ENCODE measurements at places on chromosomes 2 and 18.

DNA sequence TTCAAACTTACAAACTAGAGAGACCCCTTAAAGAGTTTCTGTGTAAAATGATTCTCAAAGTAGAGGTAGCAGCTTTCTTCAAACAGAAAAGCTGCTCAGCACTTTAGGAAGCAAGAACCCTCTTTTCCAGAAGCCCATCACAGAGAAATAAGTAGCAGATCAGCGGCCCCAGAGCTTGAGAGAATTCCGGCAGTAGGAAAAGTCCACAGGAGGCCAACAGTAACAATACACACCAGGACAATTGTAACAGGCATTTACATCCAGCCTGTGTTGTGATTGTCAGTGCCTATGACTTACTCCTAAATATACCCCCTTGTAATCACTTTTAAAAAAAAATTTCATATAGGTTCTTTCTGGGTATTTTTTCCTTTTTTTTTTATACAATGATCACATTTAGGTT lies 161.4 kb upstream of the ACVR2A start:
- DNase-seq = no peak

DNA sequence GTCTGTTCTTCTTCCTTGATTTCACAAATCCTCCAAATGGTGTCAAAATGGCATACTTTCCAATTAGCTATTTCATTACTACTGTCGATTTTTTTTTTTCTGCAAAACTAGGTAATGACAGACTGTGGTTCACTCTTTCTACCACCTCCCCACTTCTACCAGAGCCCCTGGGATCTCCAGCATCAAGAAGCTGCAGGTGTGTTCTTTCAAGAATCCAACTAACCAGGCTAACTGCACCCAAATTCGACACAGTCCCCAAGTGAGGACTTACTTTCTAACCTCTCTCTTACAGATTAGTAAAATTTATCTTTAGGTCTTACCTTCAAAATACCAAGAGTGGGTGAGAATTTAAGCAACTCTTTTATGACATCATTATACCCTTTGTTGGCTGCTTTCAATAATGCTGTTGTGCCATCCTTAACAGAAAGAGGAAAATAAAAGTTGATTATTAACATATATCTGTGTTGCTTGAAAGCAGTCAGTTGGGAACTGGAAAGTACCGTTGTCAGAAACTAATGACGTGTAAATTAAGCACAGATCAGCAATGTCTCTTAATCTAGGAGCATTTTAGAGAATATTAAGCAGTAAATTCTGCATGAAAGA lies 31.2 kb upstream of the NPC1 start:
- no peak for DNase-seq

GRCh38 chr18:7172611-7173010 lies 55.0 kb upstream of the LAMA1 start:
- no peak for DNase-seq

DNA sequence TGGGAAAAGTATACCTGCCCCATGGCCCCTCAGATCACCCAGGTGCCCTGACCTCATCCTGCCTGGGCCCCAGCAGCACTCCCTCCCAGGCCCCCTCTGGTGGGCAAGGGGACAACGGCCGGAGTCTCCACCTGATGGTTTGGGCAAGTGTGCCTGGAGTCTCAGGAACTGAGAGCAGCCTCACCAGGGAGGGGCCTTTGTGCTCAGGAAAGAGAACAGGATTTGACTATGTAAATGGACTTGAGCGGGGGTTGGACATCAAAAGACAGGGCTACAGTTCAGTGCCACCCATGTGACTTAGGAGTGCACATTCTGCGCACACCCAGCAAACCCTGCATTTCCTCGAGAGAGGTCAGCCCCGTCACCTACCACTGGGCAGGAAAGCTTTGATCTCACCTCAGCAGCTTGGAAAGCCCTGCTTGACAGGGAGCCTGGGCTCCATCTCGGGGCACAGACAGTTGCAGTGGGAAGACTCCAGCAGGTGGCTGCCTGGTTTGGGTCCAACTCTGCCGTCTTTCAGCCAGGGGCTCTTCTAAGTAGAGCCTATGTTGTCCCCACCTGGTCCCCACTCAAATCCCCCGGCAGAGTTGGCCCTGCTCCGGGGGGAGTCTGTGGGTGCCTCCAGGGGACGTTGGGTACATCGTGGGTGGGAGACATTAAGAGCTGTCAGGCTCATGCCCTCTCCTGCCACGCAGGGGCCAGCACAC lies 3.3 kb downstream of the INPP5D start:
- DNase-seq = no peak

- DNase-seq = no peak
These were observed 162.5 kb downstream of the RAD51AP2 start for GRCh38 chr2:17355608-17356329.

DNA sequence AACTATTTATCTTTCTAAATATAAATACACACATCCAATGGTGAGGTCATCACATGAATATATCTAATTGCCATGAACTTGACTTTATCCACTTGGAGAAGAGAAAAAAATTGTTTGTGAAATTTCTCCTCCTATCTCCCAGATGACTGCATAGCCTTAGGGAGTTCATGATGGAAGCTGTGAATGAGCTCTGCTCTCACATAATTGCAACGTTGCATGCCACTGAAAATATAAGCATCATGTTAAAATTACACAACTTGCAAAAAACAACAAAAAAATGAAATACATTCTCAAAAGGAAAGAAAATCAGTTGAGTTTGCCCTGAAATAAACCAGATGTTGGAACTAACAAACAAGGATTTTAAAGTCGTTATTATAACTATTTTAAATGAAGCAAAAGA lies 50.6 kb upstream of the OSR1 start:
- DNase-seq = no peak

- no peak for DNase-seq
These were observed 239.4 kb upstream of the SKOR2 start for GRCh38 chr18:47490882-47491281.

DNA sequence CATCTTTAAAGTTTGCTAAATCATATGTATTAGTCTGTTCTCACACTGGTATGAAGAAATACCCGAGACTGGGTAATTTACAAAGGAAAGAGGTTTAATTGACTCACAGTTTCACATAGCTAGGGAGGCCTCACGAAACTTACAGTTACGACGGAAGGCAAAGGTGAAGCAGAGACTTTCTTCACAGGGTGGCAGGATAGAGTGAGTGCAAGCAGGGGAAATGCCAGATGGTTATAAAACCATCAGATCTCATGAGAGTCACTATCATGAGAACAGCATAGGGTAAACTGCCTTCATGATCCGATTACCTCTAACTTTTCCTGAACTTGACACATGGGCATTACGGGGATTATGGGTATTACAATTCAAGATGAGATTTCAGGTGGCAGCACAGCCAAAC lies 1075.2 kb upstream of the NRXN1 start:
- DNase-seq = no peak

GRCh38 chr2:164877169-164877568 lies 35.5 kb upstream of the COBLL1 start:
- no peak for DNase-seq

DNA sequence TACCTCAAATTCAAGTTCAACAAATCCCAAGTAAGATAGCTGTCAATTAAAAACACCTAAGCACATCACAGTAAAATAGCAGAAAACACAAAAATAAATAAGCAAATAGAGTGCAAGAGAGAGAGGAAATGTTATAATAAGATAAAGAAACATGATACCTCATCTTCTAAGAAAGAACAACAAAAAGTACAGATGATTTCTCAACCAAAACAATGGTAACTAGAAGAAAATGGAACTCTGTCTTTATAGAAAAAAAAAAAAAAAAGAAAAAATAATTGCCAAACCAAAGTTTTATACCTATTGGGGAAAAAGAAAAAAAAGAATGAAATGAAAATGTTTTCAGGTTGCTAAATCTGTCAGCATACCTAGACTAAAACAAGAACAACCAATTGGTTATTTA lies 1253.5 kb upstream of the CDH2 start:
- DNase-seq = no peak

DNA sequence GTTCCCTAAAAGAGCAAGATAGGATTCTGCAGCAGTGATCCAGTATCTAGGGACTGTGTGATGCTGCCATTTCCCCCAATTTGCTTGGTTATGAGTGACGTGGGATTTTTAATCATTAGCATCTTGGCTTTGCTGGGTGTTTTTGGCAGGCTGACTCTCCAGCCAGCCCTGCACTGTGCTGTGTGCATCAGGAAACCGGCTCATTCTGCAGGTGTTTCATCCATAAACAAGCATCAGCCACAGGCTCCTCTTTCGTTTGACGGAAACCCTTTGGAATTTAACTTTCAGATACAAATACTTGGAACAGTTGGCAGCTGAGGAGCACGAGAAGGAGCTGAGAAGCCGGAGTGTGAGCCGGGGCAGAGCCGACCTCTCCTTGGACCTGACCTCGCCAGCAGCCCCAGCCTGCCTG lies 135.9 kb downstream of the TPGS2 start:
- no peak for DNase-seq

DNA sequence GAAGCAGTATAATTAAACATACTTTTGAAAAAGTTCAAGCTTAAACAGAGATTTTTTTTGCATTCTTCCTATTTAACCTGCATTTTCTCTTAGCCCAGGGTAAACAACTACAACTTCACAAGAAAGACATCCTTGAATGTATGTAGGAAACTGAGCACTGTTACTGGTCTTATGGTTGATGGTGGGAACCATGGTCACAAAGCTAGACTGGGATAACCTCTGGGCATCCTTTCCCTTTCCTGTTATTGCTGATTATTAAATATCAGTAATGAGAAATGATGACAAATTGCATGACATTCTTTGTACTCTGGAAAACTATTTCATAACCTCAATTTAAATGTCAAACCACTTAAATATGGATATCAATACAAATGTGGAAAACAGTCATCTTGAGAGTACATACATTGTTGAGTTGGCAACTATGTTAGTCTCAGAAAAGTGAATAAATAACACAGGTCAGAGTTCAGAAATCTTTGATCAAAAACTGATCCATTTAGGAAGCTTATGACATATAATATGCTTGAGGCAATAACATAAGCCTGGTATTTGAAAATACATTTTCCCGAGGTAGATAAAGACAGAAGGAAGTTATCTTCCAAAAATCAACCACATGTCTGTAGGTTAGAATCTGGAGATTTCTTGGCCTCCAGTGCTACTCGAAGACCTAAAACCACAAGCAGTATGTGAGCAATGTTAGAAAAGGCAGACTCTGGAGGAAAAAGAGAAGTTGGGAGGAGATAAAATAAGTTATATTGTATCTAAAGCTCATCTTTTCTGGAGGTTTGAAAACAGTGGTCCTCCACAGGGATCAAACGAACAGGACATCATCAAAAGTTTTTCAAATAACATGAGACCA lies 65.2 kb upstream of the ST8SIA5 start:
- no peak for DNase-seq

- DNase-seq = no peak
These were observed 6.5 kb downstream of the GREB1 start for GRCh38 chr2:11540148-11540995.

GRCh38 chr2:18777250-18777812 lies 188.0 kb upstream of the NT5C1B start:
- DNase-seq = no peak

DNA sequence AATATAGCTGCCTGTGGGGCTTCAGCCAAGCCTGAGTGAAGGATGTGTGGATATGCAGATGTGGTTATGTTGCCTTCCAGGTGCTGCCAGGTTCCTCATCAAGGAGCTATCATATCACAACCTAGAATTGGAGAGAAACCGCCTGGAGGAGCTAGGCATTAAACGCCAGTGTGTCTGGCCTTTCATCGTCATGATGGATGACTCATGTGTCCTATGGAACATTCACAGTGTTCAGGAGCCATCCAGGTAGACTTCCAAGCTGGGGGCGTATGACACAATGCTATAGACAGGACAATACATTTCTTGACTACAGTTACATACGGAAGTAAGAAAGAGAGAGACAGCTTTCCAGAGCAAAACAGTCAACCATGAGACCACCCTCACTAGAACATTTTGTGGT lies 86.8 kb downstream of the ESCO1 start:
- DNase-seq = no peak

GRCh38 chr2:219290381-219291171 lies 11.4 kb downstream of the DNAJB2 start:
- no peak for DNase-seq

- DNase-seq = no peak
These were observed 297.1 kb upstream of the CCDC68 start for GRCh38 chr18:55256226-55256928.

DNA sequence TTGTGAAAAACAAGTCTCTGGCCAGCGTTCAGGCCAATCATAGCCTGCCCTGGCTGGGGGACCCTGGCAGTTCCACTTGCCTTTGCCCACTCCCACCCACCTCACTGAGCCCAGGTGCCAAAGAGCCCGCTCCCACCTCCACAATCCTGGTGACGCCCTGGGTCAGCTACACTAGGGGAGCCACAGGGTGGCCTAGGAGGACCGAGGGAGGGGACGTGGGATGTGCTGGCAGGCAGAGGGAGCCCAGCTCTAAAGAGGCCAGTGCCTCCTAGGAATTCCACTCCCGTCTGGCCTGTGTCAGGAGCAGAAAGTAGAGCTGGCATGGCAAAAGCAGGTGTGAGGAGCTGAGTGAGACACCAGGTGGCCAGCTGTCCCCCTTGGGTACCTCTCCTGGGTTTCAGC lies 49.3 kb downstream of the TNS1 start:
- no peak for DNase-seq

DNA sequence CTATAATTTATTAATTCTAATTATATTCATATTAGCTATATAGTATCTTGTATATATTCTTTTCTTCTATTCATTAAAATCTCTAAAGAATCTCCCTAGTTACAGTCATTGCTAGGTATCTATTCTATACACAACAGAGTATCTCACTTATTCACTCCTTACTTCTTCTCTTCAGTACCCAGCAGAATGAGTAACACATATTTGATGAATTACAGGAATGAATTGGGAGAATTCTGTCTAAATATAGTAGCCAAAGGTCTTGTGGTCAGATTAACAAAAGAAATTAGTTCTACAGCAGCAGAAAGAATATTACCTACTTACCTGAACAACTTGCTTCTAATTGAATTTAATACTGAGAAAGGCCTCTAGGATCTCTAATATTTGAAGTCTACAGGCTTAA lies 758.0 kb upstream of the ZEB2 start:
- DNase-seq = no peak

- DNase-seq = no peak
These were observed 59.5 kb downstream of the MFSD6 start for GRCh38 chr2:190467575-190468083.

- DNase-seq = no peak
These were observed 48.5 kb upstream of the KCNH7 start for GRCh38 chr2:162887087-162887486.

DNA sequence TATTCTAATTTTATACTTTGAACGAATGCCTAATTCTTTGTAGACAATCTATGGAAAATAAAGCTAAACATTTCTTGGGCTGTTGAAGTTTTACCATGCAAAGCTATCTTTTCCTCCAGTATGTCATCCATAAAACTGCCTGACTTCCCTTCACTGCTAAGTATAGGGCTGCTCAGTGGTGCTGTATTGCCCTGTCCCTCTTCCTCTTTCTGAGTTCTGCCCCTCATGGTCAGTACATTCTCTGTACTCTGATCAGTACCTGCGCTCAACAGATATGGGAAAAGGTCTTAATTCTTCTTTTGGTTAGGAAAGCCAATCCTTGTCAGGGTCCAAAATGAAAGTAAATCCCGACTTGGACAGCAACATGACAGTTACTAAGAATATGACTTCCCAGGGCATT lies 321.9 kb downstream of the RAD51AP2 start:
- DNase-seq = no peak

GRCh38 chr2:120552800-120553481 lies 182.7 kb upstream of the GLI2 start:
- no peak for DNase-seq

GRCh38 chr2:169928463-169928864 lies 101.2 kb downstream of the UBR3 start:
- DNase-seq = no peak

- no peak for DNase-seq
These were observed 93.9 kb downstream of the SPTBN1 start for GRCh38 chr2:54549917-54550518.

Data from stimulated activated CD4-positive, alpha-beta T cell treated with anti-CD3 and anti-CD28 coated beads, Interleukin-4, amount 100 ng/mL, for 4 hours (primary cell).